Smooth muscle cell of bladder (primary cell): ENCODE measurements at places on chromosomes 6 and 20. TPM values are rescaled to one million over a fixed set of nuclear protein-coding genes. Genes with fewer than 3 reads are reported as not detected.

The ESR1 gene
- total RNA-seq, result 0.71 and 0.92 TPM in 2 replicates

The MYCT1 gene
- under 0.01 and 0.65 TPM in 2 replicates for total RNA-seq

The BTN3A1 gene
- total RNA-seq, result 17.8 and 26.3 TPM in 2 replicates

The ME1 gene
- 28.3 and 30.8 TPM in 2 replicates for total RNA-seq

The PLCB4 gene
- 1.9 and 2.0 TPM in 2 replicates for total RNA-seq

The VTA1 gene
- 24.9 and 35.9 TPM in 2 replicates for total RNA-seq
